ENCODE measurements at places on chromosomes 16 and 17.

DNA sequence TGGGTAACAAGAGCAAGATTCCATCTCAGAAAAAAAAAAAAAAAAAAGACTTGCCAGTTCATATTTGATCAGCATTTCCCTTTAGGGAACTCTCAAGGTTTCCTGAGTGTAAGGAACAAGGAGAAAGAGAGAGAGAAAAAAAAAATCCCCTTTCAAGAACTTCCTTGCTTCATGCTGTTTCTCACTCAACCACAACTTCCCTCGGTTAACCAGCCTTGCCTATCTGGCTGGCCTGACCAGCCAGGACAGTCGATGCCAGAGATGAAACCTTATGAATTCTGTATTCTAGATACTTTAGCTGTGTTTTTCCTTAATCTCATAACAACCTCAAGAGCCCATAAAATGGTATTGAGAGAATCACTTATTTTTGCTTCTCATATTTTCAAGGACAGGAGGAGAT, 2.6 kb upstream of the N4BP1 start:
- DNase-seq = no peak

GRCh38 chr17:77772899-77773358, 185.6 kb upstream of the TNRC6C start:
- DNase-seq = no peak

DNA sequence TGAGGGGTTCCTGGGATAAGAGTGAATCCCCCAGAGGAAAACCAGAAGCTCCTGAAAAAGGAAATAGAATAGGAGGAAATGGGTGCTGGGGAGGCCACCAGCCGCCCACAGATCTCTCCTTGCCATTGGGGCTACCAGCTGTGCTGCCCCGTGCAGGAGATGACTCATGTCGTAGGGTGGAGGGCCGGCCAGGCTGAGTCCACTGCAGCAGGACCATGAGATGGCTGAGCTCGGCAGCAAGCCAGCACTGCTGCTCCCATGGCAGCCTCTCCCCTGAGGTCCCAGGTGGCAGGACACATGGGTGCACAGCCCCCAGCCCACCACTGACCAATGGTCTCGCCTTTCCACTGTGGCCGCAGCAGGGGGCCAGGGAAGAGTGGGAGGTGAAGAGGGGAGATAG, 95.5 kb downstream of the GNAO1 start:
- no peak for DNase-seq

GRCh38 chr16:5581908-5582307, 484.3 kb upstream of the EEF2KMT start:
- DNase-seq = no peak

DNA sequence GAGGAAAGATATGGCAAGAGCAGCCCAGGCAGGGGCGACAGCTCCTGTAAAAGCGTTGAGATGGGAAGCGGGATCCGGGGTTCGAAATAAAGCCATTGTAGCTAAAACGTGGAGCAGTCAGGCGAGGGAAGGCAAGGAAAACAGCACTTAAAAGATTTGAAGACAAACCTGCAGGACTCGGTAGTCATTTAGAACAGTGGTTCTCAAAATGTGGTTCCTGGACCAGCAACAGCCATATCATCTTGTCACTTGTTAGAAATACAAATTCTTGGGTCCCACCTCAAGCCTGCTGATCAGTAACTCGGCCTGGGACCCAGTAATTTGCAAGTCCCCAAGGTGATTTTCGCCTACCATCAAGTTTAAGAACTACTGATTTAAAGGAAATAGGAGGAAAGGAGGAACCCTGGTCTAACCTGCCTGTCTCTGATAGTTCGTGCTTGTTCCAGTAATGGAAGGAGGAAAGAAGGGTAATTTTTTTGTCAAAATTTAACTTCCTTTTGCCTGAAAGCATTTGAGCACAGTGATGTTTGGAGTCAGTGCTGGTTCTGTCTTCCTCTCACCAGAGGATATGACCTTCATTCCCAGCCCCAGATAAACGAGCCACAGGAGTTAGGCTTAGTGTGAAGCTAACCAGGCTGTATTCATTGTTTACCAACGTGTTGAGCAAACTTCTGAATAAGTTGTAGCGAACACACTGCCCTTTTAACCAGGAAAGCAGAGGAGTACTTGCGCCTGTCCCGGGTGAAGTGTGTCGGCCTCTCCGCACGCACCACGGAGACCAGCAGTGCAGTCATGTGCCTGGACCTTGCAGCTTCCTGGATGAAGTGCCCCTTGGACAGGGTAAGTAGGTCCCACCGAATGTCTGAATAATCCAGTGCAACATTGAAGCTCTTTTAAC, 1.1 kb downstream of the ORC6 start:
- DNase-seq = peak; percentile 34

DNA sequence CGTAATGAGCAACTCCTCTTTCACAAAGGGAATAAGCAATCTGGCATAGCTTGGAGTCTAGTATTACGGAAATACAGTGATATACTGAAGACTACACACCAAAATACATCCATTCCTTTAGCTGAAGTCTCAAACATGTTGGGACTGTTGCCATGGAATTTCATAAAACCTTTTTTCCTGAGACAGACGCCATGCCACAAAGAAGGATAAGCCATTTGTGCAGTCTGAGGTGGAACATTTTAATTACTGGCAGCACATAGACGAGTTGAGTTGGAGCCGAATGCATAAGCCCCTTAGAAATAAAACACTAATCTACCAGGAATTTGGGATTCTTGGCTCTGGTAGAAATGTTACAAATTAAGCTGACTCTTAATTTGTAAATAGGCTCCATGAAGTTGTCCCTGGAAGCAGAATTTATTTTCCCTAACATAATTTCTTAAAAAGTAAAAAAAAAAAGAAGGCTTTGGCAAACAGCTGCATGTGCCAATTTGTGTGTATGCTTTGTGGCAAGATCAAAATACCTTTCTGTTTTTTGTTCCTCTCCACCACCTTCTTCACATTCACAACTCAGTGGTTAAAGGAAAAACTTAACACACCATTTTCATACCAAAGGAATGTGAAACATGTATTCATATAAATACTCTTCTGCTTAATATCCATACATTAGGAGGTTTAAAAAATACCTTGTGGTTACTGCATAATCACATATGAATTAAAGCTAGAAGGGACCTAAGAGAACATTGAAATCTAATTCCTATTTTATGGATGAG, 25.5 kb downstream of the GRB7 start:
- DNase-seq = no peak

- DNase-seq = no peak
These were observed 15.2 kb upstream of the TOX3 start for GRCh38 chr16:52561910-52562741.
